ENCODE measurements at places on chromosomes 7 and 10. TPM values are rescaled to one million over a fixed set of nuclear protein-coding genes. Genes with fewer than 3 reads are reported as not detected.

The ABHD11 gene
- total RNA-seq = 32.6 TPM

The AKR1C4 gene
- total RNA-seq = not detected

The SFMBT2 gene
- total RNA-seq = 13.6 TPM

The PPP1R3C gene
- 0.24 TPM for total RNA-seq

The FEZF1 gene
- not detected for total RNA-seq

DNA sequence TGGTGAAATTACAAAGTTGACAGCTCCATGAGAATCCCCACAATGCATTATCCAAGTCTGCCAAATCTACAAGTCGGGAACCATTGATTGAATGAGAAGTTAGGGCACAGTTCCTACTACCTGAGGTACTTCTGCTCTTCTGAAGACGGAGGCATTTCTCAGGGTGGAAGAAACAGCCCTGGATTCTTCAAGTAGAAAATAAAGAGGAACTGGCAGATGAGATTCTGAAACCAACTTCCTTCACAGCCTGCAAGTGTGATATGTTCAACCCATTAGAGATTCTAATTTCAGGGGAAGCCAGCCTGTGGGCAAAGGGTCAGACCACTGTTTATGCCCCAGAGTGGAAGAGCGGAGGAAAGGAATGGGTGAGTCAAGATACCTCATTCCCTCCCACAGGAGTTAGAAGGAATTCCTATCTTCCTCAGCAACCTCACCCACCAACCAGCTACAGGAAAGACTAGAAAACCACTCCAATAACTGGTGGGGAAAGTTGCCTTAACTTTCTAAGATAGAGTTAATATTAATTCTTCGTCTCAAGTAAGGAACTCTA is 50.5 kb upstream of the BMPER start:
- H3K27me3 ChIP-seq = no peaks in the 10 kb centered on the region
- H3K4me3 ChIP-seq = no peak overlapping the region
- no peak for DNase-seq

DNA sequence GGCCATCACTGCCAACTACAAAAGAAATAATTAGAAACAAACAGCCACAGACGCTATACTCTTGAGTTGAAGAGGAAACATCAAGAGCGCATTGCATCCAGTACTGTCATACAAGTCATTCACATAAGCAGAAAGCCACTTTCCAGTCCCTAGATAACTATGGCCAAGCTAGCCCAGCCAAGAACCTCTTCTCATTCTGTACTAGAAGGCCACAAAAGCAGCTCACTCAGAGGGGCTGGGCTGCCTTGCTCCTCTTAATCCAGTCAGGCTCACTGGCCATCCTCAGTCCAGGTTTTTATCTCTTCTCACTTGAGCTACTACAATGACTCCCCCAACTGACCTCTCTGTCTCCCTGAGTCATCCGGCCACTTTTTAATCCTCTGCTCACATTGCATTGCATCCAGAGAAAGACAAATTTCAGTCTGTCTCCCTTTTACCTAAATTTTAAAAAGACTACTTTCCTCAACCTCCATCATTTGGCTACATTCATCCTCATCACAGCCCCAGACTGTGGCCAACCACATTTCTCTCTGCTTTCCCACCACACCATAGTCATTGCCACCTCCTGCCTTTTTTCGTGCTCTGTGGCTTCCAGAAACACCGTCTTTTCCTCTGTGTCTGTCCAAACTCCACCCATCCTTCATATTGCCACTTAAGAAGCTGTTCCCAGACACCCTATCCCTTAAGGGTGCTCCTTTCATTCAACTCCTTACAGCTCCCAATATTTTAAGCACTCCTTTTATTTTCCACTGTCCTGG is 25.0 kb downstream of the PPP1R3C start:
- peak; percentile 81 for DNase-seq
- H3K27ac ChIP-seq = peak overlapping the region; percentile 100
- H3K4me3 ChIP-seq = no peak overlapping the region
- no peaks in the 10 kb centered on the region for H3K36me3 ChIP-seq
- H3K27me3 ChIP-seq = no peaks in the 10 kb centered on the region

DNA sequence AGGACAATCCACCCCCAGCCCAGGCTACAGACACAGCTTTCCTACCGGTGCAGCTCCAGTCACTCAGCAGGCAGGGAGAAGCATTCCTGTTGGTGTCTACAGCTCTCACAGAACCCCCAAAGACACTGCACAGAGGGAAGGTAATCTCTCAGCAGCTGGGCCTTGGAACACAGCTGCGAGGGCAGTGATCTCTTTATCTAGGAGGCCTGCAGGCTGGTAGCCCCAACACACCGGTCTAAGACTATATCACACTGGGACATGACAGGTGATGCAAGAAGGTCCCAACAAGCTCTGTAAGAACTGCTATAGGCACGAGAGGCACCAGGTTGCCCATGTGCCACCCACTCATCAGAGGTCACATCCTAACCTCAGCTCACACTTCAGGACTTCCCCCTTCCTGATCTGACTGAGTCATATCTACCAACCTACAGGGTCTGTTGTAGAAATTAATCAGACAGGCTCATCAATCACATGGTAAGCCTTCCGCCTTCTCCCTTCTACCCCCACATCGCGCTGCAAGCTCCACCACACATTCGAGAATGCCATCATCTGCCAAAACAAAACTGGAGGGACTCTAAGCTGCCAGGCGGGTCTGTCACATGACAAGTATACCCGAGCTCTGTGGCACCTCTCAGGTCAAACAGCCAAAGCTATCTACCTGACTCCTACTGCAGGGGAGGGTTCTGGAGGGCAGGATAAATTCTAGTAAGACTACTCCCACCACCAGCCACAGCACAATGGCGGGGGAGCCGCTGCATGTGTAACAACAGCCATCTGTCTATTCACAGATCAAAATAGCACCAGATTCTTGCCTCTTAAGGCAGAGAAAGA is 26.1 kb downstream of the FAM53B start:
- peaks cover 24% of the 10 kb centered on the region for H3K36me3 ChIP-seq
- H3K4me3 ChIP-seq = no peak overlapping the region
- H3K4me1 ChIP-seq = peaks cover 40% of the 10 kb centered on the region
- H3K27ac ChIP-seq = peak overlapping the region; percentile 83

- no peaks in the 10 kb centered on the region for H3K27me3 ChIP-seq
- H3K36me3 ChIP-seq = no peaks in the 10 kb centered on the region
- no peaks in the 10 kb centered on the region for H3K4me1 ChIP-seq
- H3K4me3 ChIP-seq = no peak overlapping the region
- DNase-seq = no peak
Measured at GRCh38 chr10:18202680-18203460, 62.6 kb downstream of the CACNB2 start.

DNA sequence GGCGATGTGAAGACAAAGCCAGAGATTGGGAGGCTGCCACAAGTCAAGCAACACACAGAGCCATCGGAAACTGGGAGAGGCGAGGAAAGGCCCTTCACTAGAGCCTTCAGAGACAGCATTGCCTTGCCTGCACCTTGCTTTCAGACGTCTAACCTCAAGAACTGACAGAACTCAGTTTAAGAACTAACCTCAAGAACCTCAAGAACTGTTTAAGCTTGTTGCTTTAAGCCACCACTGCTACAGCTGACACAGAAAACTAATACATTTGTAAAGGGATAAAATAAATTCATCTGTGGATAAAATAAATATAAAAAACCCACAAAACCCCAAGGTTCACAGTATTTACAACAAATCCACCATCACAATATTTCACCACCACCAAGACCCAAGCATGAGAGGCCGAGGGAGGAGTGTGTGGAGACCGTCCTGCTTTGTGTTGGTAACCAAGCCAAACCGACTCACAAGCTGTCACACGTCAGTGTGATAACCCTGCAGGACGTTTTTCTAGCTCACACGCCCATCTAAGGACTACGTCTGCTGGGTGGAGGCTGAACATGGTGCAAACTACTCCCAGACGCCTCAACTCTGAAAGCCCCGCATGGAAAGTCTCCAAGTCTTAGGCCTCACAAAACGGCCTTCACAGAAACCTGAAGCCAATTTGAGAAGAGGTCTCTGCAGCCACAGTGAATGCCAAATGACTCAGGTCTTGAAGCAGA is 116.8 kb downstream of the ABLIM1 start:
- H3K27me3 ChIP-seq = no peaks in the 10 kb centered on the region
- no peak overlapping the region for H3K27ac ChIP-seq
- no peak overlapping the region for H3K4me3 ChIP-seq
- H3K4me1 ChIP-seq = no peaks in the 10 kb centered on the region
- no peak for DNase-seq

DNA sequence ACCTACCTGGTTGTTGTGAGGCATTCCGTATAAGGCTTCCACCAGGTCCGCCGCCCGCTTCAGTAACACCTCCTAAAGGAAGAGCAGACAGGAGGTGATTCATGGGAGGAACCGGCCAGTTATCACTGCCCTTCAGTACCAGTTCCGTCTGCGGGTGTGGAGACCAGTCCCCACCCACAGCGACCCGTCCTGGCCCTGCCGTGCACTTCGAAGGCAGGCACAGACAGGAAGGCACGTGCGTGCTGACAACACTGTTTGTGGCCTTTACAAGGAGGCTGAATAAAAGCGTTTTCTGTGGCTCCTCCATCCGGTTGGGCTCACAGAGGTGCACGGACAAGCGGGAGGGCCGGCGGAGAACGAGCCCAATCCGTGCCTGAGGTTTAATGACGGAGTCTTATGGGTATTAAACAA is 120.9 kb downstream of the EBF3 start:
- H3K36me3 ChIP-seq = no peaks in the 10 kb centered on the region
- no peak overlapping the region for H3K27ac ChIP-seq
- H3K4me1 ChIP-seq = peaks cover 3% of the 10 kb centered on the region
- H3K27me3 ChIP-seq = no peaks in the 10 kb centered on the region
- DNase-seq = no peak

GRCh38 chr7:138745189-138745588 is 44.0 kb upstream of the SVOPL start:
- no peaks in the 10 kb centered on the region for H3K36me3 ChIP-seq
- peaks cover 16% of the 10 kb centered on the region for H3K27me3 ChIP-seq
- DNase-seq = no peak
- H3K4me3 ChIP-seq = no peak overlapping the region

- H3K4me3 ChIP-seq = no peak overlapping the region
- peaks cover 5% of the 10 kb centered on the region for H3K4me1 ChIP-seq
- H3K27me3 ChIP-seq = no peaks in the 10 kb centered on the region
- H3K36me3 ChIP-seq = no peaks in the 10 kb centered on the region
Measured at GRCh38 chr7:7157887-7158271, 24.5 kb upstream of the C1GALT1 start.

DNA sequence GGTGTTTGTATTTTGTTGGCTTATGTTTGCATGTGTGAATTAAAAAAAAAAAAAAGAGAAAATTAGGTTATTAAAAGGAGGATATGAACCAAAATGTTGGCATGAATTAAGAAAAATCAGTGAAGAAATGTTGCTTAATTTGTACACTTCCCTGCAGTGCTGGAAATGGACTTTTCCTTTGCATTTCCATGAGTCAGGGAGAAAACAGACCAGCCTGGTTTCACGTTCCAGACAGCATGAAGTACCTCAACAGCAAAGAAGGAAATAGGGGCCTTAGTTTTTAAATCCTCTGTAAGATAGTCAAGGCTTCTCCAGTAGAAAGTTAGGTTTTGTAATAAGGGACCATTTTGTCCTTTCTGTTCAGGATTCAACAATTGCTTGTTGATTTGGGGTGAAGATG is 159.7 kb downstream of the CELF2 start:
- 0 out of 3 replicates have a peak overlapping the region, but pooled peaks have one; percentile 68 for H3K27ac ChIP-seq
- no peak overlapping the region for H3K4me3 ChIP-seq
- peaks cover 3% of the 10 kb centered on the region for H3K36me3 ChIP-seq

DNA sequence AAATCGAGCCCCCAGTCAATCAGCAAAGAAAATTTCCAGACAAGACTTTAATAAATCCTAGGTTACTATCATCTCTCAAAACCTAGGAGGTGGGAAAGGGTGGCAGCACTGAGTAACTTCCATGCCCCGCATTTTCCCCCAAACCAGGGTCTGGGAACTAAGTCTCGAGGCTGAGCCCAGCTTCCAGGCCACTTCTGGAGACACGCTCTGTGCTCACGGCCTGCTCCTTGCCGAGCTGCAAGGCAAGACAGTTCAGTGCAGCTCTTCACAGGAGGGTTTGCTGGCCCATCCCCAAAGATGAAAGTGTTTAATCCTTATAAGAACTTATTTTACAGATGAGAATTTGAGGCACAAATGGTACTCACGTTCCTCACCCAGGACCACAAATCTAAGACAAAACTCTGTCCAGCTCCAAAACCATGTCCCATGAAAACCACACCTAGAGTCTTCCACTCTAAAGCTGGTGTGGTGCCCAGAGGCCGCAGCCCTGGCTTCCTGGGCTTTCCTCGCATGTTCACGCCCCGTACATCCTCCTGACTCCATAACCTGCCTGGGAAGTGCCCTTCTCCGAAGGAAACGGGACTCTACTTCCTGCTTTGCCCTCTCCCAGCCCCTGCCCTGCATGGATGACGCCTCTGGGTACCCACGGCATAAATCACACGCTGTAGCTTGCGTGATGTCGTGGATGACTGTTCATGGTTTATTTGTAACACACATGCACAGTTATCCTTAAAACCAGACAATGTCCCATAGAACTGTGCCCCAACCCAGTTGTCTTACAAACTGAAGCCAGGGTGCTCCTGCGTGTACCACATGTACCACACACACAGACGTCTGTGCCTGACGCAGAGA is 201.2 kb downstream of the DIP2C start:
- no peaks in the 10 kb centered on the region for H3K36me3 ChIP-seq
- no peak for DNase-seq
- no peak overlapping the region for H3K27ac ChIP-seq
- H3K4me3 ChIP-seq = no peak overlapping the region

GRCh38 chr10:4046030-4046429 is 261.0 kb upstream of the KLF6 start:
- H3K4me3 ChIP-seq = no peak overlapping the region
- no peaks in the 10 kb centered on the region for H3K27me3 ChIP-seq
- no peak for DNase-seq
- no peak overlapping the region for H3K27ac ChIP-seq

GRCh38 chr7:144255471-144255897 is 9.1 kb downstream of the OR2A7 start:
- no peak overlapping the region for H3K27ac ChIP-seq
- H3K36me3 ChIP-seq = no peaks in the 10 kb centered on the region
- H3K4me3 ChIP-seq = no peak overlapping the region
- no peak for DNase-seq
- no peaks in the 10 kb centered on the region for H3K27me3 ChIP-seq

Measured in K562 (cell line).